ENCODE measurements at places on chromosomes 2 and 18.

DNA sequence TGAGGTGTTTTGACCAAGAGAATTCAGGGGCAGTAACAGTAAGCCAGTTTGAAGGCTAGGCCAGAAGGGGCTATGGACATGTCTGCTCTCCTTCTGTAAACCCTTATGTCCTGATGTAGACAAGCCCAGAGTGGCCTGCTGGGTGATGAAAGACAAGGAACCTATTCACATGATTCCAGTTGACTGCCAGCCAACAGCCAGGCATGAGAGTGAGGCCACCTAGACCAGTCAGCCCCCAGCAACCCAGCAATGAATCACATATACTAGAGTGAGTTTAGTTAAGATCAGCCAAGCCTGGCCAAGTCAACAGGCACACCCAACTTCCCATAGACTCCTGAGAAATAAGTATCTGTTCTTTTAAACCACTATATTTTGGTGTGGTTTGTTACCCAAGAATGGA lies 1889.7 kb upstream of the CELF4 start:
- DNase-seq, result no peak

- DNase-seq, result no peak
These were observed 468.0 kb upstream of the SPHKAP start for GRCh38 chr2:228649447-228649846.

GRCh38 chr2:162252153-162252552 lies 8.9 kb upstream of the FAP start:
- no peak for DNase-seq

GRCh38 chr18:2797951-2798350 lies 48.9 kb upstream of the EMILIN2 start:
- DNase-seq, result no peak

- DNase-seq, result no peak
These were observed 88.8 kb downstream of the LRP1B start for GRCh38 chr2:142041996-142042395.

DNA sequence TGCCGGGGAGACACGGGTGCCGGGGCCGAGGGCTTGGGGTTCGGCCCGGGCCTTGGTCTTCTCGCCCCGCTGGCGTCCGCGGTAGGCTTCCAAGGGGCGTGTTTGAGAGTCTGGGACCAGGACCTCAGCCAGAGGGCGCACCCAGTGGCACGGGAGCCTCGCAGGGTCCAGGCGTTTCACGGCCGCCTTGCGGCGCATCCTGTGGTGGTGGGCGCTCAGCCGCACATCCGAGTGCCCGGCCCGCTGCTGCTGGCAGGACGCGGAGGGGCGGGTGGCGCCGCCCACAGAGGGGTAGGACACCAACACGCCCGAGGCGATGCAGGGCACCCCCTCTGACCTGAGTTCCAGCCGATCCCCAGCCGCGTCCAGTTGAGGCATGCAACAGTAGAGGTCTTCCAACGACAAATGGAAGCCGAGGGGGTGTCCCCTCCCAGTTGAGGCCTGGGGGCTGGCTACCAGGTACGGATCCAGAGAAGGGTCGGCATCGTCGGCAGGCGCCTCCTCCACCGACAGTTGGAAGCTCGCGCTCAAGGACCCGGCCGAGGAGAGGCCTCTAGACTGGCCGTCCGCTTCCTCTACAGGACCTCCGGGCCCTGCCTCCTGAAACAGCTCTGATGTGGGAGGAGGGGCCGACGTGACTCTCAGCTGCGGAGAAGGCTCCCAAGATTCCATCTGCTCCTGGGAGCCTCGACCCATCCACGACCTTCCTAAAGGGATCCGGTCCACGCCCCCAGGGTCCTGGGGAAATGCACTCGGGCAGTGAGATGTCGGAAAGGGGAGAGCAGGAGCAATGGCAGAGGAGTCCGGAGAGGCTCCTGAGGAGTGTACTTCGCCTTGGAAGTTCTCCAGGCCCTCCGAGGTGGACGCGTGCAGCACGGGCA lies 6.3 kb downstream of the C2orf81 start:
- no peak for DNase-seq

DNA sequence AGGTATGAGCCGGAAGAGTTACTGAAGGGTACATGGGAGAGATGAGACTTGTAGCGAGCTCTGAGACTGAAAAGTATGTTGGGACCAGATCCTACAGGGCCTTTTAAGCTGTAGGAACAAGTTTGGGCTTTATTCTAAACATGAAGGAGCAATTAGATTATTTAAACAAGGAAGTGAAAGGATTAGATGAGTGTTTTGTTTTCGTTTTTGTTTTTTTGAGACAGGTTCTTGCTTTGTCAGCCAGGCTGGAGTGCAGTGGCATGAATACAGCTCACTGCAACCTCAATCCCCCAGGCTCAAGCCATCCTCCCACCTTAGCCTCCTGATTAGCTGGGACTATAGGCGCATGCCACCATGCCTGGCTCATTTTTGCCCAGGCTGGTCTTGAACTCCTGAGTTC lies 110.7 kb downstream of the C1D start:
- DNase-seq, result no peak

GRCh38 chr2:160389875-160390274 lies 103.7 kb downstream of the RBMS1 start:
- peak; percentile 76 for DNase-seq

DNA sequence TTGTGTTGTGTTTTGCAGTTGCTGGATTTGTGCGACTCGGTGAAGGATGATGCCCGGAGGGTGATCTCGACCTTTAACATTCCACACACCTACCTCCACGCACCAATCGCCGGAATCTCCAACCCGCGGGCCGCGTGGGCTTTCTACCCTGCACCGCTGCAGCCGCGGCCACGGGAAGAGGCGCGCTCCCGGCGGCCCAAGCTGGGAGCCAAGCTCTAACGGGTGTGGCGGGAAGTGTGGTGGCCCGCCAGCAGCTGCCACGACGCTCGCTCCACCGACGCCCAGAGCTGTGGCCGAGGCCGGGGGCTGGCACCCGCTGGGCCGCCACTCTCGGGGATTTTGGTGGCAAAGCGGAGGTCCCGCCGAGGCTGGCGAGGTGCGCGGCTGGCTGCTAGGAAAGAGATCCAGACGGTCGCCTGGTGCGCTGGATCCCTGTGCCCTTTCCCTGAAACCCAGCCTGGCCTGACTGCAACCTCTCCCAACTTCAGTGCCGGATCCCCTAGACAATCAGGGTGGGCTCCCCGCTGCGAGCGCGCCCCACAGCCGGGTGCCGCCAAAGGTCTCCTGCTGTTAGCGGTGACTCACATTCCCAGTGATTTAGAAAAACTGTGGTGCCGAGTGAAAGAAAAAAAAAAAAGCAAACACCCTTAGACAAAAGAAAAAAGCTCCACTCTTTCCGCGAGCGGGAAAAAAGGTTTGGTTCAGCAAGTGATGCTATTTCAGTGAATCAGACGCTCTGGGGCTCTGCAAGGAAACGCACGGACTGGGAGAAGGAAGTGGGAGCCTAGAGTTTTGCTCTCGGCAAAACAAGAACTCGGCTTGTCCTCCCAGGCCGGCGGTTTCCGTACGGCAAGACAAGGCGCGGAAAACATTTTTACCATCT lies 2.9 kb upstream of the BCL2L11 start:
- peak; percentile 45 for DNase-seq

GRCh38 chr2:231104115-231104713 lies 20.6 kb downstream of the HTR2B start:
- DNase-seq, result peak; percentile 60

- no peak for DNase-seq
These were observed 206.1 kb upstream of the SETBP1 start for GRCh38 chr18:44474591-44474990.

- DNase-seq, result peak; percentile 36
These were observed 2.4 kb upstream of the INHBB start for GRCh38 chr2:120343433-120344105.

DNA sequence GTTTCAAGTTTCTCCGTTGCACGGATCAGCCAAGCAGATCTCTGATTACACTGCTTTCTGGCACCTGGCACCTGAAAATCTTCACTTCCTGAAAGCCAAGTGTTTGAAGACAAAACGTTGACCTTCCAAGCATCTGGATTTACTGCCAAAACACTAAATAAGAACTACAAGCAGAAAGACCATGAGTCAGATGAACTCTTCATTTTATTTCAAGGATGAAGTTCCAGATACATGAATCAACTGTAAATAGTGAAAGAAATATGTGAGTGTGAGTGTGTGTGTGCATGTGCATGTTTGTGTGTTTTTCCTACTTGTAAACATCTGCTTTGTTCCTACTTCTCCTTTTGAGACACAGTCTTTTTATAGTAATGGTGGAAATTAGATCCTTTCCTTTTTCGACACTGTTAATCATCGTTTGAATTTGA lies 60.0 kb upstream of the DTNA start:
- peak; percentile 22 for DNase-seq

DNA sequence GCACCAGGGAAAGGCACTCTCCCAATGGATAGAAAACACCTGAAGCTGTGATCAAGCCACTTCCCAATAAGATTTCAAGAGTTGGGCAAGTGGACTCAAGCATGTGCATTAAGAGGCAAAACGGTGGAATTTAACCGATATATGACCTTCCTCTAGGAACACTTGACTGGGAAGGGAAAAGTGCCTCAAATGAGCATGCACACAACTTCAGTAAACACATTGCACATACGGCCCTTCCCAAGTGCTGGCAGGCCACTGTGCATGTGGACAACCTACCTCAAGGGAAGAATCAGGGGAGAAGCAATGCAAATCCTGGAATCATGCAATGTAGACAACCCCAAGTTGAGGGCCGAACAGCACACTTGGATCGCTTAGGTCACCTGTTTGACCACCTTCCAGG lies 23.9 kb upstream of the SH3RF3 start:
- no peak for DNase-seq

DNA sequence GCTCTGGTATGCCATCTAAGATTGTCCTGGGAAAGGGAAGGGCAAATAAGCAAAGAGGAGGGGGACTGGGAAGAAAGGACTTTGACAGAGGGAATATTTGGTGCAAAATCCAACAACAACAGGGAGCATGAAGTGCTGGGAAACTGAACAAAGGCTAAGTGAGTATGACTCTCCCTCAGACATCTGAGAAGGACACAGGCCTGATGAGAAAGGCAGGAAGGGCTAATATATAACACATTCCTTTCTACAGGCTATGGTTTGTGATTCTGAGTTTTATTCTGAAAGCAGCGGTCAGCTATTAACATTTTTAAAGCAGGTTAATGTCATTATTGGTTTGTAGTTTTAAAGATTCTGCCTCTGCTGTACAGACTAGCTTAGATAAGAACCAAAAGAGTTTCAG lies 1579.5 kb downstream of the LRP1B start:
- no peak for DNase-seq

- DNase-seq, result no peak
These were observed 53.6 kb upstream of the HNMT start for GRCh38 chr2:137910641-137911040.

DNA sequence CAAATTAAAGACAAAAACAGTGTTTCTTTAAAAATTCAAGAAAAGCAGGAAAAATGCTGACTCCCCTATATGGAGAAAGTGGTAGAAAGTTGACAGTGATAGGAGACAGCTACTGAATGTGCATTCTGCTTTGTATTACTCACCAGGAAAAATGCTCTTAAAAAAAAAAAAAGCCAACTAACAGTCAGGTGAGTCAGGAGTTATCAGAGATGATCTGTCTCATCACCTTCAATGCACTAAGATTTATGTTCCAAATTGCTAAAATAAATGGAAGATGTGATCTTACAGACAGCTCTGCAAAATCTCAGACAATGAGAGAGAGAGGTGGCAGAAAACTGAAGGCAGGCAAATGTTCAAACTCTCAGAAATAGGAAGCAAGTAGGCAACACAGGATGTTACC lies 47.6 kb upstream of the ZNF521 start:
- DNase-seq, result no peak

DNA sequence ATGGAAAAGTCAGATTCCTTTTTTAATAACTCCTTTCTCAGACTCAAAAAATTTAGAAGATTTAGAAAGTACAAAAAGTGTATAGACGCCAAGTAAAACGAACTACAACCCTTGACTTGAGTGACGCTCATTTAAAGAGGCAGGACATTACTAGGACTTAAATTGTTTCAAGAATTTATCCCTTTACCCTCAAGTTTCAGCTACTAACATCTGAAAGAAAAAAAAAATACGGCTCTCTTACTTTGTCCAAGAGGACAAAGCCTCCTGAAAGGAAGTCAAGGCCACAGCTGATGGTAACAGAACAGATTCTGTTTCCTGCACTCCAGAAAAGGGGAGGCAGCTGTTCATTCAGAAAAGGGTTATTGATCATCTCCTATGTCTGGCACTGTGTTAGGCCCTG lies 57.6 kb upstream of the PKDCC start:
- no peak for DNase-seq

- no peak for DNase-seq
These were observed 48.8 kb upstream of the ZDBF2 start for GRCh38 chr2:206225435-206226232.

DNA sequence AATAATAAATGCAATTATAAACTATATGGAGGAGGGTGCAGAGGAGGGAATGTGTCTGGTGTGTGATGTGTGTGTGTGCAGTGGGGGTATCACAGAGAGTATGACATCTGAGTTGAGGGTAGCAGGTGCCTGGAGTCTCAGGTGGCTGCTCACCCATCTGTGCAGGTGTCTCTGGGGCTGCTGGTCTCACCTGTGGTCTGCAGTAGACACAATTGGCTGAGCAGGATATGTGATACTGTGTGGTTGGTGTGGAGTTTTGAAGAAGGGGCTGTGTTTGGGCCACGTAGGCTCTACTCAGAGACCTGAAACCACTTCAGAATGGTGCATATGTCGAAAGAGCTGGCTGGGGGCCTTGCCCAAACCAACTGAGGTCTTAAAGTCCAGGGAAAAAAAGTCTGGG lies 17.0 kb downstream of the FABP1 start:
- DNase-seq, result no peak

DNA sequence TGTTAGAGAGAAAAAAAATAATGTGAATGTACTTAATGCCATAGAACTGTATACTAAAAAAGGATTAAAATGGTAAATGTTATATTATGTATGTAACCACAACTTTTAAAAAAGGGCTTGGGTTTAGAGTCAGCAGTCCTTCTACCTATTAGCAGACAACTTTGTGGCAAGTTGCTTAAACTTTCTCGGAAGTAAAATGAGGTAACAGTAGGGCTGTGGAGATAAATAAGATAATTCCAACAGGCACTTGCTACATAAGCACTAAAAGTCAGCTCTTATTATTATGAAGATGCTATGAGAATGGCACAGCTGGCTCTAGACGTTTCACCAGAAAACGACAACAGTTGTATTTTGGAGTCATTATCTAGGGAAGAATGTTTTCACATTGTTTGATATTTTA lies 31.3 kb downstream of the AAK1 start:
- no peak for DNase-seq

DNA sequence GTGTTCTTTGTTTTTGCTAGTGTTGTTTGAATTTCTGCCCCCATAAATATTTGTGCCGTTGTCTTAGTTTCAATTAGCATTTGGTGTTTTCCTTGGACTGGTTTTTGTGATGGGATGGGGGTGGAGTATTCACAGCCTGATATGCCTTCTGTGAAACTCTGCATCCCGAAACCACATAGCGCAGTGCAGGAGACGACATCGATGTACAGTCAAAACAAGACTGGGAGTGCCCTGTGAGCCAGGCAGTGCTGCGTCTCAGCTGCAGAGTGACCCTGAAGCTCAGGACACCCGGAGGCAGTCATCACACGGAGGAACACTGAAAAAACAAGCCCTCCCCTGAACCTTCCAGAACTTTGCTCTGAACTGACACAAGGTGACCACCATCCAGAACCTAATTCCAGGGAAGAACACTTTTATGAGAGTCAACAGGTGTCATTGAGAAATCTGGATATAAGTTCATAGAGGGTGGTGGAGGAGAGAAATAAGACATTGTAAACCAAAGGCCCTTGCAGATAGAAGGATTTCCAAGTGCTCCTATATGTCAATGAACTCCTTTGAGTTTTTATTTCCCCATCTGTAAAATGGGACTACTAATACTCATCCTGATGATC lies 61.2 kb upstream of the CABLES1 start:
- no peak for DNase-seq

GRCh38 chr18:45657357-45658335 lies 42.4 kb downstream of the SLC14A2 start:
- peak; percentile 45 for DNase-seq
